Spleen (tissue), 13 donors: ENCODE measurements at places on chromosomes 1 and 21. TPM values are rescaled to one million over a fixed set of nuclear protein-coding genes. Genes with fewer than 3 reads are reported as not detected.

Gene CA6
- total RNA-seq, result not detected

Gene PLEKHN1
- total RNA-seq, result 1.0 TPM

Gene AQP10
- 0.39 TPM for total RNA-seq

Gene CFHR3
- 0.35 TPM for total RNA-seq

Gene PTPN22
- total RNA-seq, result 22.2 TPM

Gene IGSF9
- 2.1 TPM for total RNA-seq

Gene ZNF593OS
- total RNA-seq, result not detected

Gene C8B
- not detected for total RNA-seq
